ENCODE measurements at places on chromosomes 7 and 10.

DNA sequence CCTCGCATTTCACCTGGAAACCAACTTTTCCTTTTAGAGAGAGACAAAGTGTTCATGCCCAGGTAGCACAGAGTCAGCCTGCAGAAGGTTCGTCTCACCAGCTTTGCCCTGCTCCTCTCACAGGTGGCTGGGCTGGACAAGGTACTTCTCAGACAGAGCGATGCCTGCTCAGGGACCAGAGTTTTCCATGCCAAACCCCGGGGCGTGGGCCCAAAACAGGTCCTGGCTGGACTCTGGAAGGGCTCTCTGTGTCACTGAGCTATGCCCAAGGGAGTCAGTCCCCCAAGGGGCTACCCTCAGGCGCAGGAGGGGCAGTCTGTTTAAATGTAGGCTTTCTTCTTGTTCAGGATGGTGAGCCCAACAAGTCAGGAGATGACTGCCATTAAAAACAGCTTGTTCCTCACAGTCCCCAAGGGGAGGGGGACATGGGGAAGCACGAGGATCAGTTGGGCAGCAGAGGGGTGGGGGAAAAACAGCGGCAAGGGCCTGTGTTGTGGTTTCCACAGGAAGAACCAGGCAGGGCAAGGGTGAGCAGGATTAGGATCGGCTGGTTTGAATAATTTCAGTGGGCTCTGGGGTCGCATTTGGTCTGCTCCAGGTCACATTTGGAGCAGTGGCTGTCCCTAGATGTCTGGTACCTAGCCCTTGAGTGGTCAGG lies 55.5 kb upstream of the FIGNL1 start:
- DNase-seq, result no peak

- DNase-seq, result no peak
Observed at GRCh38 chr7:50603287-50603686, 38.1 kb upstream of the DDC start.

DNA sequence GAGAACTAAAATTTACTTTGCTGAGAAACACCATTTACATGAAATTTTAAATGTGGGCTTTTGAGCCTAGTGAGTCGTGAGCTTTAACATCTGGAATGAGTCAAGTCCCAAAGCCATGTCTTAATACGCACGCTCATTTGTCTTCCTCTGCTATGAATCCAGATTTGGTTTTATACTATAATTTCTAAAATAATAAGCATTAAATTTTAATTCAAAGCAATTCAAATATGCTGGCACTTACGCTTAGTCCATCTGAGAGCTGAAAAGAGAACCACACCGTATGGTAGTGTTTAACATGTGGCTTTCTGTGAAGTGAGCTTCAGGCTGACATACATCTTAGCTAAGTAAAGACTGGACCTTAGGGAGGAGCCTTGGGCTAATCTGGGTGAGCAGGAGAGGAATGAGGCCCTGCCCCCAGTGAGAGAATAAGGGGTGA lies 52.2 kb downstream of the CUBN start:
- DNase-seq, result no peak

DNA sequence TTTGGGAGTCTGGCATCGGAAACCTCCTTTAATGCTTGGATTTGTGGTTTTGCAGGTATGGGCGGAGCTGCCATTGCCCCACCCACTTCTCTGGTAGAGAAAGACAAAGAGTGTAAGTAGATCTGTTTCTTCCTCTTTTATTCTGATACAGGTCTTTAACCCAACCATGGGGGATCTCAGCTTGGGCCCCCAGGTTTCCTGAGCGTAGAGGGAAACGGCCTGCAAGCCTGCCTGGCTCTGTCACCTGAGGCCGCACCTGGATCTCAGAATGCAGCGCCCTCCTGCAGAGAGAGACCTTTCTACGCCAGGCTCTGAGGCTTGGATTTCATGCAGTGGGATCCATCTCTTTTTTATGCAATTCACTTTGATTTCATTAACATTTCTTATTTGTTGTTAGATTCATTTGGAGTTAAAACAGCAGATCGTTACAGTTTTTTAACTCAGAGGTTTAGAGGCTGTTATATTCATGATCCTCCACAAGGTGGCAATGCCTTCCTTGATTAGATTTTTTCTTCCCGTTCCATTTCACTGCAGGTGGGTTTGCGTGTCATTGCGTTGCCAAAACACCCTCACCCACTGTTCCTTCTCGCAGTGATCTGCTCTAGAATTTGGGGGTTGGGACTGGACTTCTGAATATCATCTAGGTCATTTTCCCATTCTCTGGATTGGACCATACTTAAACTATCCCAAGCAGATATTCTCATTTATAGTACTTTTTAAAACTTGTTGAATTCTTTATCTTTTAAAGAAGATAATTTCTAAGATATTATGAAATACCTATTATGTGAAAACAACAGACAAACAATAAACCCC lies 20.0 kb downstream of the RBM17 start:
- DNase-seq, result no peak

DNA sequence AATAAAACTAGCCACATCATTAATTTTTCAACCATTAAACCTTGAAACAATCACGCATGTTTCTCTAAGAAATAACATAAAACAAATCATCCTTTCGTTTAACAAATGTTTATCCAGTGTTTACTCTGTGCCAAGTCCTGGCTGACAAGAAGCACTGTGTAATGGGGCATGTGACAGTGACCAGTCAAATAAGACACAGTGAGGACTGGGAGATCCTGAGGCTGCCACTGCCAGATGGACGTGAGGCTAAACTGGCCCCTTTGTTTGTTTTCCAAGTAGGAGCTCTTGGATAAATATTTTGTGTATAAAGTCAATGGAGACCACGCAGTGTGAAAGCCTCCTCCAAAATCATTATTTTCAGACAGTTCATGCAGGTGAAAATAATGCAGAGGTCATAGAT lies 626.2 kb downstream of the SUGCT start:
- no peak for DNase-seq

GRCh38 chr10:93006435-93007039 lies 54.1 kb upstream of the CYP26C1 start:
- DNase-seq, result no peak

DNA sequence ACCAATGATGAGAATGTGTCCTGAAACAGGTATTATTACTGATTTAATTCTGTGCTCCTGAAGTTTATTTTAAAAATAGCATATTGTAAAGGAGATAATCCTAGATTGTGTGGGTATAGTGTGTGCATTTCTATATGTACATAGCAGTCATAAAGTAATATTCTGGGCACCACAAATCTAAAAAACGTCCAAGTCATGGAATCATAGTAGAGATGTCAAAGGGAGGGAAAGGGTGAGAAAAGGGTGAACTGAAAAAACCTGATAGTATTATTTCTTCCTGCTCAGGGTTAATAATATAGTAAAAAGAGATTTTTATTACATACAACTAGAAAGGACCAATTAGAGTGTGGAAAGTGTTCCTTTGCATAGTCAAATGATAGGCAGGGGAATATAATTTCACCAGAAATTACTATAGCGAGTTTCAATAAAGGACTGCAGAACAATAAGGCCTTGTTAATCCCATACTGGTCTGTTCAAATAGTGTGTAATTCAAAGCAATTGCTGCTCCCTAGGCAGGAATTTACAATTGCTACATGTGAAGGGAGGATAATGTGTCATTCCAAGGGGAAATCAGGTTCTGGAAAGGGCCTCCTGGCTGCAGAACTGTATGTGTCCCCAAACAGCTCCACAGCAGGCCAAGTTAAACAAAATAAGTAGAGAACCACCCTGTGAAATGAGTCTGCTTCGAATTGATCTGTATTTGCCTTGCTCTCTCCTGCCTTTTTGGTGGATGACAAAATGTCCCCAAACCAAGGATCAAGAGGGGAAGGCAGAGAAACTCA lies 42.5 kb upstream of the KMT2E start:
- peak; percentile 66 for DNase-seq

GRCh38 chr7:152501506-152501905 lies 65.7 kb upstream of the KMT2C start:
- DNase-seq, result no peak

GRCh38 chr7:22702516-22702915 lies 24.5 kb upstream of the IL6 start:
- DNase-seq, result no peak

DNA sequence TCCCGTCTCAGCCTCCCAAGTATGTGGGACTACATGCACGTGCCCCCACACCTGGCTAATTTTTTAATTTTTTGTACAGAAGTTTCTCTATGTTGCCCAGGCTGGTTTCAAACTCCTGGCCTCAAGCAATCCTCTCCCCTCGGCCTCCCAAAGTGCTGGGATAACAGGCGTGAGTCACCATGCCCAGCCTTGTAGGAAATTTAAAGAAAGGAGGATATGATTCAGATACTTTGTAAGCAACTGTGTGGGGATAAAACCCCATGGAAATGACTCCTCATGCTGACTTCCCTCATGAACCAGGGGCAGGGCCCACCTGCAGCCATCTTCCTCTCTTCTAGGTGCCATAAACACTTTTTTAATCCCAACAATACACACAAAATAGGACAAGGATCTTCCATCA lies 50.2 kb downstream of the APBB1IP start:
- no peak for DNase-seq

- no peak for DNase-seq
Observed at GRCh38 chr10:77319557-77319956, 318.1 kb downstream of the KCNMA1 start.

DNA sequence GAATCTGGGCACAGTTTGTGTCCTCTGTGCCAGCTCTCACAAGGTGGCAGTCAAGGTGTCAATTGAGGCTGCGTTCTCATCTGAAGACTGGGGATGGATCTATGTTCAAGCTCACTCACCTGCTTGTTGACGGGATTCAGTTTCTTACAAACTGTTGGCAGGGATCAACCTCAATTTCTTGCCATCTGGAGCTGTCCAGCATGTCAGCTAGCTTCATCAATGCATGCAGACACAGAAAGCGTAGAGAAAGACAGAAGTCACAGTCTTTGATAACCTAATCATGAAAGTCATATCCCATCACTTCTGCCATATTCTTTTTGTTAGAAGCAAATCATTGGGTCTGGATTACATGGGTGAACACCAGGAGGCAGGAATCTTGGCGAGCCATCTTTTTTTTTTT lies 32.0 kb upstream of the WAPL start:
- no peak for DNase-seq

GRCh38 chr7:7098280-7098818 lies 84.0 kb upstream of the C1GALT1 start:
- no peak for DNase-seq

- DNase-seq, result no peak
Observed at GRCh38 chr10:129777687-129778086, 186.4 kb downstream of the EBF3 start.

- DNase-seq, result no peak
Observed at GRCh38 chr7:25005658-25006057, 25.7 kb upstream of the OSBPL3 start.

DNA sequence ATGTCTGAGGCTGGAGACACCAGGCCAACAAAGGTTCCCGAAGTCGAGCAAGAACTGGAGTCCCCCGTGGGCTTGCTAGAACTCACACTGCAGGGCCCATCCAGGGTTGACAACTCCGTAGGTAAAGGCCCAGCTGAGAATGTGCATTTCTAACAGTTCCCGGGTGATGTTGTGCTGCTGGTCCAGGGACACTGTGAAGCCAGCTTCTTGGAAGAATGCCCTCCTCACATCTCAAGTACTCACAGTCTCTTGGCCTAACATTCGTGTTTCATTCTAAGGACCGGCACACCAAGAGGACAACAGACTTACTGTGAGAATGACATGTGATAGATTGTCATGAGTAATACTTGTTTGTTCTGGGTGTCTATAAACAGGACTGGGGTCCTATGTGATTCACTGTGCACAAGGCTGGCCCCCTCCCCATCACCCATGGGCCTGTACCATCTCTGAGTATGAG lies 682.3 kb upstream of the IGFBP3 start:
- no peak for DNase-seq

DNA sequence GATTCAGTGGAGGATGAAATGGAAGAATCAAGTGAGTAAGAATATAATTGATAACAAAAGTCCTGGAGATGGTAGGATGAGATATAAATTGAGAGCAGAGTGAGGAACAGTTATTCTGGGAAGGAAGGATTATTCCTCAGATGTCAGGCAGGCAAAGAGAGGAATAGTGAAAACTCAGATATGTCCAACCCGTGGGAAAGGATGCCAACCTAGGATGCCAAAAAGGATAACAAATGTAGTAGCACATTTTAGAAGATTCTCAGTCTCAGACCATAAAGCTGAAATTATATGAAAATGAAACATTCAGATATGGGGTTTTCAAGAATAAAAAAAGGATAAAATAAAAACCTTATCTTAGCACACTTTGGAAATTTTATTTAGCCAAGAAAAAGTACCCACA lies 131.1 kb downstream of the SEMA3C start:
- DNase-seq, result no peak

DNA sequence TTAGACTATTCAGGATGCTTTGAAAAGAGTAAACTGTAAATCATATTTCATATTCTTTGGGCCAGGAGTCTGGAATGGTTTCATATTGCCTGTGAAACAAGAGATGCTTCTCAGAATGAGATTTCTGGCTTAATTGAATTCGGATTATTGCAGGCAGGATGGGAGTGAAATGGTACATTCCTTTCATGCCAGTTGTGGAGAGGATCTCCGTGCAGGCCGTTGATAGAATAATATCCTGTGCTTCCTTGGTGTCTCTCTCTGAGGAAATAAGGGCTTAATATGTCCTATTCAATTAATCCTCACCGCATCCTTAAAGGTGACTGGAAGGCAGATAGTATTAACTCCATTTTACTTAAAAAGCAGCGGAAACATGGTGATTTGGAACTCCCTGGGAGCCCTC lies 56.6 kb downstream of the CUX1 start:
- DNase-seq, result no peak

DNA sequence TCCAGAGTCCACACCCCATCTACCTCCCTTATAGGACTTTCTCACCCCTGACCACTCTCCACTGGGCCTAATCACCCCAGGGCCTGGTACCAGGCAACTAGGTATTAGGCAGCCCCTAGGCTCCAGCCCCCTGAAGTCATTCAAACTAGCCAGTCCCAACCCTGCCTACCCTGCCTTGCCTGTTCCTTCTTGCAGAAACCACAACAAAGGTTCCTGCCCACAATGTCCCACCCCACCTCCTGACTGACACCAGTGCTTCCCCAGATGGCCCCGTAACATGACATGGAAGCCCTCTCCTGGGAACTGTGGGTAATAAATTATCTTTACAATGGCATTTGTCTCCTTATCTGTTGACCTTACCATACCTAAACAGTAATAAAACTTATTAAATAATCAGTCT lies 100.6 kb upstream of the PDE1C start:
- DNase-seq, result no peak

GRCh38 chr7:99340659-99341058 lies 15.0 kb downstream of the ARPC1A start:
- DNase-seq, result no peak

GRCh38 chr10:93921338-93921737 lies 27.6 kb downstream of the SLC35G1 start:
- no peak for DNase-seq

DNA sequence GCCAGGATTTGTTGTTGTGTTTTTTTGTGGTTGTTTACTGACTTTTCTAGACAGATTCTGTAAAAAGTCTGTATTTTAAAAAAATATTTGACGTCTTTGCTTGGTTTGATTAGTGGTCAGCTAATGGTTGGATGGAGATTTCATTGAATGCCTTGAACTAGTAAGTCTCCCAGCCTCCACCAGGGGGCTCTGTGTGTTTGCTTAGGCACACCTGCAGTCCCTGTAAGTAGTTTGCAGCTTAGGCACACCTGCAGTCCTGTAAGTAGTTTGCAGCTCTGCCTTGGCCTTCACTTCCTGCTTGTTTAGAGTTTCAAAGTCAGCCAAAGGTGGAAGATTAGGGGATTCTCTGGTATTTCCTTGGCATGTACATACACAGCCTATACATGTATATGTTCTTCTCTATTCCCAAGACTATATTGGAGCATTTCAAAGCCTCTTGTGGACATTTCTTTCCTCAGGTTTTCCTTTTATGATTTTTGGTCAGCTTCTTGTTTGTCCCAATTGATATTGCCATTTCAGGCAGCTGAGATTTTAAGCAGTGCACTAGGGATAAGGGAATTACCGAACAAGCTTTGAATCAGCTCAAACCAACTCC lies 101.6 kb downstream of the CCSER2 start:
- DNase-seq, result no peak
